GM12878 (cell line): ENCODE measurements at places on chromosomes 7 and 10.

GRCh38 chr7:113339661-113340060, 221.3 kb upstream of the SMIM30 start:
- H3K27ac ChIP-seq, result no peak overlapping the region
- DNase-seq, result no peak
- H3K27me3 ChIP-seq, result no peaks in the 10 kb centered on the region
- H3K4me3 ChIP-seq, result no peak overlapping the region

- no peaks in the 10 kb centered on the region for H3K4me1 ChIP-seq
- H3K27ac ChIP-seq, result no peak overlapping the region
- no peaks in the 10 kb centered on the region for H3K27me3 ChIP-seq
- no peak overlapping the region for H3K4me3 ChIP-seq
These were observed 1096.1 kb upstream of the CELF2 start for GRCh38 chr10:9921544-9921943.

GRCh38 chr7:134954197-134955082, 31.9 kb upstream of the AGBL3 start:
- no peaks in the 10 kb centered on the region for H3K27me3 ChIP-seq
- H3K4me3 ChIP-seq, result no peak overlapping the region
- H3K4me1 ChIP-seq, result no peaks in the 10 kb centered on the region; the same call in 1 of the 2 replicates
- peak; percentile 15 for DNase-seq
- no peaks in the 10 kb centered on the region for H3K36me3 ChIP-seq
- H3K27ac ChIP-seq, result no peak overlapping the region

GRCh38 chr10:116356833-116357232, 32.6 kb downstream of the CCDC172 start:
- H3K27ac ChIP-seq, result no peak overlapping the region

DNA sequence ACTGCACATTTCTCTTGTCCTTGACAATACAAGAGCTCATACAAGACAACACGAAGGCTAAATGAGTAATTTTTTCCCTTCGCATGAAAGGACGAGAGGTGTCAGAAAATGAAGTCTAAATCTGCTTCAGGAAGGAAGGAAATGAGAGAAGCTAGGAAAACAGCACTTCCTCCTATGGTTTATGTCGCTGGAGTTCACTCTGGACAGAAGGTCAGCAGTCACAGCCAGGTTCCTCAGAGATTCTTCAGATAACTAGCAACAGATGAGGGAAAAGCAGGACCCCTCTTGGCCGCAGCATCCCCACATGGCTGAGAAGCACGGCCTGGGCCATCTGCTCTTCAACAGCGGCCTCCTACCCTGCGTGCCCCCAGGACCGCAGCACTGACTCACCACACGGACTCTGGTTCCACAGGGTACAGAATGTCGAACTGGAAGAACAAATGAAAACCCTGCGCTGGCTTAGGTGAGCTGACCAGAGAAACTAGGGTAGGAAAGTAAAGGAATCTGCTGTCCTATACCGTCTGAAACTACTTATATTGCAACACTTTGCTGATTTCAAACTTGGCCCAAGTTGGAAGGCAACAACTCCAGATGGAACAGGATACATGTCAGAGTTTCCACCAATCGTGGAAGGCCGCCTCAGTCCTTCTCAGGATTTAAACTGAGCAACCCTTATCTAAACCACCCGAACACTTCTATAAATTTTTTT, 26.3 kb downstream of the DNMBP start:
- peak overlapping the region; percentile 57; the same call in 1 of the 2 replicates for H3K4me3 ChIP-seq
- H3K27ac ChIP-seq, result peak overlapping the region; percentile 90
- peaks cover 6% of the 10 kb centered on the region; the same call in 1 of the 2 replicates for H3K36me3 ChIP-seq
- peak; percentile 48 for DNase-seq
- no peaks in the 10 kb centered on the region for H3K27me3 ChIP-seq

DNA sequence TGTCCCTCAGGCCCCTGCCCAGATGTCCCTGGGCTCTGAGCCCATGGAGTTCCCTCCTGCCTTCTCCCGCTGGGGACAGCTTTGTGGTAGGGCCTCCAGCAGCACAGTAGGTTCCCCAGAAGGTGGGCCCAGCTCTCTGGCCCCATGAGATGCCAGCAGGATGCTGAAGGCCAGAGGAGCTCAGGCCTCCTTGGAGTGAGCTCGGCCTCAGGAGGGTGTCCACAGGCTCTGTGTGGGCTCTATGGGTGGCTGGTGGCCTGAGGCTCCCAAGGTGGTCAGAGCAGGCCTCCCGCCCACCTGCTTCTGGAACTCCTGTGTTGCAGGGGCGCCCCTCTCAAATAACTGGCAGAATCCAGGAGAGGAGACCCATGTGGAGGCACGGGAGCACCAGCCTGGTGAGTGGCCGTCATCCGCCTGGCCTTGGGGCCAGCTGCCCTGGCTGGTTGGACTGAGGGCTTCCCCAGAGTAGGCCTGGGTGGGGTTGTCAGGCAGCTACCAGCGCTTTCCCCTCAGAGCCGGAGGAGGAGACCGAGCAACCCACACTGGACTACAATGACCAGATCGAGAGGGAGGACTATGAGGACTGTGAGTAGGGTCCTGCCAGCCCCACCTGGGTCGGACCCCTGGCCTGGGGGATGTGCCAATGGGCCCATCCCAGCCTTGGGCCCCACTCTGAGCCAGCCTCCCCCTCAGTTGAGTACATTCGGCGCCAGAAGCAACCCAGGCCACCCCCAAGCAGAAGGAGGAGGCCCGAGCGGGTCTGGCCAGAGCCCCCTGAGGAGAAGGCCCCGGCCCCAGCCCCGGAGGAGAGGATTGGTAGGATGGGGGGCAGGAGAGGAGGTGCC, 3.2 kb downstream of the AEBP1 start:
- H3K36me3 ChIP-seq, result no peaks in the 10 kb centered on the region
- no peak overlapping the region for H3K27ac ChIP-seq
- no peaks in the 10 kb centered on the region for H3K4me1 ChIP-seq
- no peak overlapping the region for H3K4me3 ChIP-seq
- peaks cover 15% of the 10 kb centered on the region for H3K27me3 ChIP-seq

GRCh38 chr10:118355234-118355633, 13.1 kb upstream of the FAM204A start:
- H3K27me3 ChIP-seq, result peaks cover 4% of the 10 kb centered on the region; the same call in 1 of the 2 replicates
- no peak overlapping the region for H3K4me3 ChIP-seq
- no peaks in the 10 kb centered on the region for H3K36me3 ChIP-seq
- no peaks in the 10 kb centered on the region for H3K4me1 ChIP-seq

DNA sequence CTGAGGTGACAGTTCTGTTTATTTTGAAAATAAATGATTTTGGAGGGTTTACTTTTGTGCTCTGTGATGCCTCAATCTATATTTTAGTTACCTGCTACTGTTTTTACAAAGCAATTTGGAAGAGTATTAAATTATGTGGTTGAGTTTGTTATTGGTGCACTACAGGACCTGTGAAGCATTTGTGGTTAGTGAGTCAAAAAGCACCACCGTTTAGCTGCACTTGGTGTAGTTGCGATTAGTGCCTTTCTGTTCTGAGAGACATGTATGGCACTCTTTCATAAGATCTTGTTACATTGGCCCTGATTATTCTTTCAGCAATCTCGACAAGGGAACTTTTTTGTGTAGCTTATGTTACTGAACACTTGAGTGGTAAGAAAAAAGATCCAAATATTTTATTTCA, 132.2 kb downstream of the BBS9 start:
- DNase-seq, result peak; percentile 5
- H3K4me3 ChIP-seq, result no peak overlapping the region
- no peaks in the 10 kb centered on the region for H3K36me3 ChIP-seq
- no peak overlapping the region for H3K27ac ChIP-seq
- no peaks in the 10 kb centered on the region for H3K27me3 ChIP-seq
- no peaks in the 10 kb centered on the region; the same call in 1 of the 2 replicates for H3K4me1 ChIP-seq

DNA sequence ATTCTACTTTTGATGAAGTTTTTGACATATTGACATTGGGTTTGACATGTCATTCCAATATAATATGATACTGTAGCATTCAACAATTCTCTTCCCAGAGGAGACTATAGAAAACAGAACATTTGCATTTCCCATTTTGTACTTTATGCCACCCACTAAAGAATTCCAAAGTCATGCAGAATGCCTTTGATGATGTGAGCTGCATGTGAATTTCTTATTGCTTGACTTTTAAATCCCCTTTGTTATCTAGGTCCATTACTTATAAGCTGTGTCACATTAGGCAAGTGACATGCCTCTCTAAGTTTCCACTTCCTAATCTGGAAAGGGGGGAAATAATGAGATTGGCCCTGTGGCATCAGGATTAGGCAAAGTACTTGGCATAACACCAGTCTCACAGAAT, 436.7 kb downstream of the AUTS2 start:
- H3K27me3 ChIP-seq, result no peaks in the 10 kb centered on the region
- no peaks in the 10 kb centered on the region for H3K36me3 ChIP-seq
- DNase-seq, result no peak
- H3K27ac ChIP-seq, result no peak overlapping the region

DNA sequence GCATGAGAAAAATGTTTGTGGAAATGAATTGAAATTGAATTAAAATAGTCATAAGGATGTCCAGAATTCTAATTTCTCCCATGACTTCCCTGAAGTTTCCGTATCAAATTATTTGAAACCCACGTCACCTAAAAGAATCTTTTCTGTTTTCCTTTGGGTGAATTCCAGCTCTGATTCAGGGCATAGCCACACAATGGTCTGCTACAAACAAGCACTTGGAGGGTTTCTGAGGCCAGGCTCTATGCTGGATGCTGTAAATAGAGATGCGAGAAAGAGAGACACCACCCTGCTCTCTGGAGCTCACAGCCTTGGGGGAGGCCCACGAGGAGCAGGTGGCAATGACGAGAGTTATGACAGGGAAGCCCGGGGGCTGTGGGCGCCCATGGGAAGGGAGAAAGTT, 33.6 kb downstream of the GHRHR start:
- H3K36me3 ChIP-seq, result no peaks in the 10 kb centered on the region
- H3K27ac ChIP-seq, result no peak overlapping the region
- H3K27me3 ChIP-seq, result no peaks in the 10 kb centered on the region; the same call in 1 of the 2 replicates
- no peak overlapping the region for H3K4me3 ChIP-seq
- H3K4me1 ChIP-seq, result no peaks in the 10 kb centered on the region

- no peaks in the 10 kb centered on the region for H3K36me3 ChIP-seq
- no peak overlapping the region for H3K27ac ChIP-seq
- H3K27me3 ChIP-seq, result no peaks in the 10 kb centered on the region
- H3K4me3 ChIP-seq, result no peak overlapping the region
- no peaks in the 10 kb centered on the region for H3K4me1 ChIP-seq
These were observed 245.8 kb downstream of the FRMD4A start for GRCh38 chr10:14084875-14085274.

DNA sequence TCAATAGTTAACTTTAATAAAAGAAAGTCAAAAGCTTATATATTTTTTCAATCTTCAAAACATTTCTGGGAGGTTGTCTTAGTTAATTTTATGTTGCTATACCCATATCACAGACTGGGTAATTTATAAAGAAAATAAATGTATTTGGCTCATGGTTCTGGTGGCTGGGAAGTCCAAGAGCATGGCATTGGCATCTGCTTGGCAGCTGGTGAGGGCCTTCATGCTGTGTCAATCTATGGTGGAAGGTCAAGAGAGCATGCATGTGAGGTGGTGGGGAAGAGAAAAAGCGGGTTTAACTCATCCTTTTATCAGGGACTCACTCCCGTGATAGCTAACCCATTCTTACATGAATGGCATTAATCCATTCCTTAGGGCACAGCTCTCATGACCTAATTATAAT, 119.8 kb downstream of the EGFR start:
- peaks cover 5% of the 10 kb centered on the region for H3K4me1 ChIP-seq
- no peaks in the 10 kb centered on the region for H3K36me3 ChIP-seq
- no peak for DNase-seq
- no peaks in the 10 kb centered on the region for H3K27me3 ChIP-seq

DNA sequence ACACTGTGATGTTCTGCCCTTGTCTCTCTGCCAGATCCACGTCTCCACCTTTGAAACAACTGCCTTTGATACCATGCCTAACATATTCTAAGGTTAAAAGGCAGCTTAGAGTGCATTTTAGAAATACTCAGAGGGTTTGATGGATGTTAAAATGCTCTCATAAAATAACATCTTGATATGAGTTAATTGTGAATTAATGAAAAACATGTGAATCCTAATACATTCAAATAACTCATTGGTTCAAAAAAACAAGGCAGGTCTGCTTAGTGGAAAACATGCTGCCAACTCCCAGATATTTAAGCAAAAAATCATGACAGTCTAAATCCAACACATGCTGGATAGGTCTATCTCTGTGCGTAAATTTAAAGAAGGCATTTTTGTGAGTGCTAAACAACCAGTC, 291.8 kb downstream of the AHR start:
- no peaks in the 10 kb centered on the region for H3K27me3 ChIP-seq
- H3K4me3 ChIP-seq, result no peak overlapping the region
- DNase-seq, result no peak
- H3K4me1 ChIP-seq, result no peaks in the 10 kb centered on the region
- no peak overlapping the region for H3K27ac ChIP-seq

DNA sequence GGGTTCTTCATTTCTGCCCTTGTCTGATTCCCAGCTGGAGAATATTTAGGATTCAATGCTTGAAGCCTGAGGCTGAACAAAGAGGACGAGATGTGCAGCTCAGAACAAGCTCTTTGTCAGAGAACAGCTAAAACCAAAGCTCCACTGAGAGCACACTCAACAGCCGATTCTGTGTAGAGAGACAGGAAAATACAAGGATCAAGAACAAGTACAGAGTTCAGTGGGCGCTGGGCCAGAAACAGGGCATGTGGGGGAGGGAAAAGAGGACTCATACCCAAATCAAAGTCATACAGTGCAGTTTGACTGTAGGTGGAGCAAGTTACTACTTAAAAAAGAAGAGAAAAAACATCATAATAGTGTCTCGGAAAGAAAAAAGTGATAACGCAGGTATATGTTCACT, at the start of gene AGMO:
Gene AGMO (minus strand): TSS at position 181 of the 400 bp plus-strand sequence.
- no peaks in the 10 kb centered on the region for H3K27me3 ChIP-seq
- DNase-seq, result no peak
- no peak within 1 kb of the TSS for H3K27ac ChIP-seq
- no peaks in the 10 kb centered on the region for H3K36me3 ChIP-seq

- H3K4me1 ChIP-seq, result peaks cover 3% of the 10 kb centered on the region; the same call in 1 of the 2 replicates
- no peak overlapping the region for H3K27ac ChIP-seq
- no peaks in the 10 kb centered on the region for H3K36me3 ChIP-seq
- H3K27me3 ChIP-seq, result no peaks in the 10 kb centered on the region
- no peak overlapping the region for H3K4me3 ChIP-seq
These were observed 83.9 kb downstream of the CXCL12 start for GRCh38 chr10:44300666-44301649.
